ENCODE measurements at places on chromosomes 6 and 20.

DNA sequence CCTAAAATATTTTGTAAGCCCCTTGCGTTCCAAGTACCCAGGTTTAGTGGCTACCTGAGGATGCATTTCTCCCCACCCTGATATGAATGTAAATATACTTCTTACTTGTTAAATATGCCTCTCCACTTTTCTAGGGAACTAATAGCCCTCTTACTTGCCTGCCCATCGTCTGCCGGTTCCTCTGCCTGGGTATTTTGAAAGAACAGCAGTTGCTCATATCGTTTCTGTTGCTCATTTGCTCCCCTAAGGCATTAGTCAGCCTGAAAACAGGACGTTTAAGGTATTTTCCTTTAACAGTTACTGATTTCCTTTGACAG is 141.3 kb upstream of the CARMIL1 start:
- DNase-seq: no peak

DNA sequence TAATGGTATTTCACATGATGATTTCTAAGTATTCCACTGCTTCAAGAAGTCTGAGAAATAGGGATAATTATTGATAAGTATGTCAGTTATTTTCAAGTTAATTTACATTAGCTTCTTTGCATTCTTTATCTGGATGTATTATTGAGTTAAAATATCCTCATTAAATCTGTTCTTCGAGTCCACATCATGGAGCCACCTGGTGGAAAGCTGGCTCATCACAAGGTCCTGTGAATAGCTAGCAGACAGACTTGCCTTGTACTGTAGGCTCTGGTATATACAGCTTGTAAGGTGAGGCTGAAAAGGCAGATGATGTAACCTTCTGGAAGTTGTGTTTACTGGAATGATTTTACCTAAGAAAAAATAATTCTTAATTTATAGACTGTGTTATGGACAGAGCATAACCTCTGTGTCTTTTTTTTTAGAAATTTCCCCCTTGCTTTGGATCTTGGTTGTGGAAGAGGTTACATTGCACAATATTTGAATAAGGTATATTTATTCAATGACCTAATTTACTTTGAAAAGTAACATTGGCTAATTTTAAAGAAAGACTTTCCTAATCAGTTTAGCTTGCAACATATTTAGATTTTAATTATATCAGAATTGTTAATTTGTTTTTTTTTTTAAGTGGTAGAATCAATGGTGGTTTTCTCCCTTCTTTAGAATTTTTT is 3.5 kb downstream of the NDUFAF5 start:
- peak; percentile 10 for DNase-seq

GRCh38 chr6:87747646-87748045 is 45.6 kb upstream of the AKIRIN2 start:
- DNase-seq: no peak

DNA sequence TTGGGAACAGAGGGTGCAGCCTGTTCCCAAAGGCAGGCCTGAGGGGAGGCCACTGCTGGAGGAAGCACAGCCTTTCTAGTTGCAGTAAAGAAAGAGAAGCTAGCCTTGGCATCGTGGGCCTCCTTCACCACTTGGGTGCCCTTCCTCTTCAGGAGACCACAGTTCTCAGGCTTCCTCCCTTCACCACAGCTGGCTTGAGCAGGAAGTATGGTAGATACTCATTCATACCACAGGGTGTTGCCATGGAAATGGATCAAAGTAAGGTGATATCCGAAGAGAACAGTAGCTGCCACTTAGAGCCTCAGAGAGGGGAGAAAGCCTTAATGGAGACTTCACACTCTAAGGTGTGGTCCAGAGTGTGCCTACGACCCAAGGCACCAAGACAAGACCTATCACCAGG is 120.4 kb upstream of the RIPOR2 start:
- no peak for DNase-seq

DNA sequence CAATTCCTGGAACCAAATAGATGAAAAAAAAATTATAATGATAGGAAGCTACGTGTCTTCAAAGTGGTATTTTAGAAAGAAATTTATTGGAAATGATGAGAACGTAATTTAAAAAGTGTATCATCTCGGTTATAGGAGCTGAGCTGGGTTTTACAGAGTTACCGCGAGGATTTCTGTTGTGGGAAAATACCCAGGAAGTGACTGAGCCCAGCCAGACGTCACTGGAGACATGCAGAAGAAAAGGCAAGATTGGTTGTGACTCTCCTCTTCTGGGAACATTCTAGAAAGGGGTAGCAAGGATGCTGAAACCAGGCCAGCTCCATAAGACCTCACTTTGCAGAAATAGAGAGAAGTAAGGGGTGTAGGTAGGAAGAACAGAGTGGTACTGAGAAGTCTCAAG is 95.9 kb upstream of the ADGRF1 start:
- no peak for DNase-seq

GRCh38 chr20:63657260-63657936 is 714 bp upstream of the RTEL1 start:
- no peak for DNase-seq

All from NCI-H1092 (cell line).